Right forelimb (tissue), 1 donor: ENCODE measurements at places on chromosomes 2 and 18.
A peak's percentile ranks its signal among the peaks of the same experiment; 100 is the strongest.

- peak; percentile 30 for DNase-seq
Measured at GRCh38 chr2:217723981-217724380, 278.8 kb downstream of the TNS1 start.

DNA sequence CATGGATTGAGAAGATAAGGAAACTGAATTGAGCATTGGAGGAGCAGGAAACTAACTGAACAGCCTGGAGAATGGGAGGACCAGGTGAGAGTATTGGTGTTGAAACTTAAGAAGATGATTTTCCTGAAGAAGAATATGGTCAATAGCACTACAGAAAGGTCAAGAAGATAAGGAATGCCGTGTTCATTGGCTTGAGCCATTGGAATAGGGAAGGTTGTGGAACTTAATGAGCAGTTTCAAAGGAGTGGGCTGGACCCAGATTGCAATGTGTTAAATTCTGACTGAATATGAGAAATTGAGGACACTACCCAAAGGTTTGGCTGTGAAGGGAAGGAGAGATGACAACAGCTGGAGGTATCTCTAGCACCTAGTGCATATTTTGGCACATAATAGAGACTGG, 19.0 kb downstream of the KCMF1 start:
- DNase-seq: no peak

DNA sequence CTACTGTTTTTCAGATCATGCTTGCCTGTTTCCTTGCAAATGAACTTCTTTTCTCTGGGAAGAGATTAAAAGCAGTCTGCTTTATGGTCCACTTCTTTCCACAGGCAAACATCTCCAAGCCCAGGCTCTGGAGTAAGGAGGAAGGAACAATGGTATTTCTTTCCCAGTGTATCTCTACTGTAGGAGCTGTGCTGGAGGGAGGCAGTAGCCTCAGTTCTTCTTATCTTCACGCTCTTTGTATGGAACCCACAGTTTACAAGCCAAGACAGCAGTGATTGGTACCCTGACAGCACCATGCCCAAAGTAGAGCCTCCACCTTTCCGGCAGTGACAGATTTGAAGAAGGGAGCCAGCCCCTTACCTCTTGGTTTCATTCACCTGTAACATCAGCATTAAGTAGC, 35.2 kb downstream of the SPOPL start:
- DNase-seq: no peak

GRCh38 chr2:133720429-133720828, 152.2 kb upstream of the NCKAP5 start:
- no peak for DNase-seq

GRCh38 chr2:230924092-230924469, 961 bp downstream of the GPR55 start:
- DNase-seq: no peak

- DNase-seq: no peak
Measured at GRCh38 chr2:9867881-9868280, 24.6 kb downstream of the TAF1B start.

DNA sequence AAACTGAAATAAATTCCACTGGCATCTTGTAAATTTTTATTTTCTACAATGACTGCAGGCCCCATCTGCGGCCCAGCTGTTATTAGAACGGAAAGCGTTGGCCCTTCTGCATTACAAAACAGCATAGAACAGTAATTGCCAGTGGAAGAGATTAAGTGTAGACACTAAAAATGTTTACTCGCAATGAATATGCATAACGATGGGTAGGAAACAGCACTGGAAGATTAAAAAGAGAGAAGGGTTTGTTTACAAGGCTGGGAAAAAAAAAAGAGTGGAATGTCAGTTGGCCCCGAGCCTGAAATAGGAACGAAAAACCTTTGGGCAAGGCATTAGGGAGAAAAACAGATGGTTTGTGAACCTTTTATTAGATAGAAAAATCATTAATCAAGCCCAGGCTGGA, 275.9 kb upstream of the TCF4 start:
- DNase-seq: no peak

DNA sequence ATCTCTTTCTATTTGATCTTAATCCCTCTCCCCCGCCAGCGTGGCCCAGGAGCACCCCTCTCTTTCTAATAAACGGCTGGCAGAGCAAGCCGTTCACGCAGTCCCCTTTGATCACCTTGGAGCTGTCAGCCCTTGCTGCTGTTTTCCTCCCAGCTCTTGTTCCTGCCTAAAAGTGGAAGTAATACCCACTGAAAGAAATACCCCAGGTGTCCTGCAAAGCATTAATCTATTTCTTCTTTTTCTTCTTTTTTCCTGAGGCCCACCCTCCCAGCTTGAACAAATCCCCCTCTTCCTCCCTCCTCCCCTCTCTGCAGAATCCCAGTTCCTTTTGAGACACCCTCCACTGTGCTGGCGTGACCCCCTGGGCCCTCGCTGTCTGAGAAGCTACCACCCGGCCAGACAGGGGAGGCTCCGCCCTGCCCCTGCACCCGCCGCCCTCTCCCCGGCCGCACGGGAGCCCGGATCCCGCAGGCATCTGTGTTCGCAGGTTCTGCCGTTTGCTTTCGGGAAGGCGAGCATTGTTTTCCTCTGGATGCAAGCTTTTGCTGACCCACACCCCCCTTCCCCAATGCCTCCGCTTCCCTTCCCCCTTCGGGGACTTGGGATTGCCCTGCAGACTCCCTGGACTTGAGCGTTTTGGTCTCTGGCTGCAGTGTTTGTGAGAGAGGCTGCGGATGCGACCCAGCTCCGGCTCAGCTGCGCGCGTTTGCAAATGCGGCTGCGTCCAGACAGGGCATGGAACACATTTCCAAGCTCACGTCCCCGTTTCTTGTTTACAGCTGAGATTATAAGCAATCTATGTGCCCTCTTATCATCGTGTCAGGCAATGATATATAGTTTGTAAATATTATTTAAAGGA, 631.5 kb downstream of the NYAP2 start:
- peak; percentile 84 for DNase-seq

DNA sequence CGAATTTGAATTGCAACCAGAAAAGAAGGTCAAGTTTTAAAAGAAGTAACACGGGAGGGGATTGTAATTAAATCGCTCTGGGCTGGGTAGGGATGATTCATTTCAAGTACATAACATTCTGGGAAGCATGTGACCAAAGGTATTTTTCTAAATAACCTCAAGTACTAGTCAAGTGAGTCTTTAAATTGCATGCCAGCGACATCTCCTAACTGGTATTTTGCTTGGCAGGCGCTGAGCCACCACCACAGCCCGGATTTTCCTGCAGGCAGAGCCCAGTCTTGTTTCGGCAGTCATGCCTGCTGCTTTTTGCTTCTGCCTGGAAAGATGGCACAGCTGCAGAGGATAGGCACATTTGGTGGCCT, 33.7 kb upstream of the NPAS2 start:
- no peak for DNase-seq

- DNase-seq: no peak
Measured at GRCh38 chr18:27608742-27609141, 423.6 kb upstream of the CHST9 start.

DNA sequence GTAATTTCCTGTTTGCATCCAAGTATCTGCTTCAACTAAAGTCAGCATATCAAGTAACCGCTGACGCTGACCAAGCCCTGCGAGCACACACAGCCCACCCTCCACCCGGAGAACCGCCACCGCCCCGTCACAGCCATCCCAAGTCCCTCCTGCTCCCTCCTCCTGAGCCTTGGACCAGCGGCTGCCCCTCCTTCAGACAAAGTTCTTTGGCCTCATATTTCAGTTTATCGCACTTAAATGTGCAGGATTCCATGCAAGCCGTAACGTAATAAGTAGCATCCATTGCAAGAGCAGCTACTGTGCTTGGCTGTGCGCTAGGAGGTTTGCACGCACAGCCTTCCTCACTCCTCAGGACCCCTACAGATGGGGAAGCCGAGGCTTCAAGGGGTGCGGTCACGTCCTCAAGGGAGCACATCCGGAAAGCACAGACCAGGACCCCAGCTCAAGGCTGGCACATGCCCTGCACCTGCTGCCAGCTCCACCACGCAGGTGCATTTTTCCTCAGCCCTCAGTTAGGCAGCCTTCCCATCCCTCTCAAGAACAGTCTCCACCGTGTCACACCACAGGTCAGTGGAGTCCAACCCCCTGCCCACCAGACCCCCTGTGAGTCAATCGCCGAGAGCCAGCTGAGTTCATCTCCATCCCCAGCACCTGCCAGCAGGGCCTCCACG, 17.1 kb downstream of the PXDN start:
- peak; percentile 45 for DNase-seq

DNA sequence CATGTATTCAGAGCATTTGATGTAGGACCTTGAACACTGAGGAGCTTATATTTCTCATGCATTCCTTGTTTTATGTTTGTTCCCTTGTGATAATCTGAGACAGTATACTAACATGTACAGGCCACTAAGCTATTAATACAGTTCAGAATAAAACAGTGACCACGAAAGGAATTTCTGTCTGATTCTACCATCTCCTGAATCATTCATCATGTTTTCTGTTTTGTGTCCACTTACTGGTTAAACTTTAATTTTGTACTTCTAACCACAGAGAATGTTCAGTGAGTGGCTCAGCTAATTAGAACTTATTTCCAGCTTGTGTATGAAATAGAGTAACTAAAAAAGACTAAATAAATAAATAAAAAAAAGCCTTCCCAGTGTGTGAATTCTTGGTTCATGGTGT, 110.4 kb downstream of the LRP1B start:
- DNase-seq: no peak

DNA sequence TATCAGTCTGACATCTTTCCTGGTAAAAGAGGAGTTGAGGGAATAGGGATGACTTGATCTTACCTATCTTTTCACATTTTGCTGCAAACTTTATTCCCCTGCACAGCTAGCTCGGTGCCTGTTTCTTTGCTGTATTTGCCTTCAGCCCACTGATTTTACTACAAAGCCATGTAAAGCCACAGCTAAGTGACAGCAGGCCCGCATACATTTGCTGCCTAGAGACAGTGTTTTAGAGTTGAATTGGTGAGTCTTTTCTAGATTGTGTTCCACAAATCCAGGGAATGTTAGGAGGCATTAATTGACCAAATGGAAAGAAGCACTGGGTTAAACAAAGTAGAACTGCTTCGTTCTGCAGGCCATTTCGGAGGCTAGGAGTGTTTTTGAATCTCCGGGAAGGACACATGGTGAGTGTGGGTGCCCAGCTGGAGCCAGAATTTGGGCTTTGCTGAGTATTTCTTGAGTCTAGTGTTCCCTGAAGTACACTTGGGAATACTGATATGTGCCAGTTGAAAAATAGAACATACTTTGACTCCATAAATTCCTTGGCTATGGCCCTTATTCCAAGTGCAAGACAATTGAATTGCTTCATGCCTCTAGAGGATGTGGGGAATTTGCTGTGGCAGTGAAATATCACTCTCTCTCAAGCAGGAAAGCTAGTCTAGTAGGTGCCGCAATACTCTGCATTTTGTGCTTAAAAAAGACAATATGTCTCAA, 329.8 kb downstream of the PTPRM start:
- DNase-seq: no peak

DNA sequence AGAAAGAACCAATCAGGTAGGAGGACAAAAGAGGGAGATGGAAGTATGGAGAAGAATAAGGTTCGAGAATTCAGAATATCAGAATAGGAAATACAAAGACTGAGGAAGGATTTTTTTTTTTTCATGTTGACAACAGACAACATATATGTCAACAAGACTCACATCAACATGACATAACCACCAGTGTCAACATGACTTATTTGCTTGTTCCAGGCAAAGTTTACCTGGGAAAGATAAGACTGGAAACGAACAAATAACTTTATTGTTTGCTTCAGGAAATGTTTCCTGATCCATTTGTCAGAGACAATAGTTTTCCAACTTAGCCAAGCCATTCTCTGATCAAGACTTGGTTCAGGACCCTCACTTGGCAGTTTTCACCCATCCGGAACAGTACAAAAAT, 321.9 kb upstream of the NETO1 start:
- DNase-seq: no peak

GRCh38 chr2:222844323-222844722, 16.5 kb upstream of the ACSL3 start:
- no peak for DNase-seq

DNA sequence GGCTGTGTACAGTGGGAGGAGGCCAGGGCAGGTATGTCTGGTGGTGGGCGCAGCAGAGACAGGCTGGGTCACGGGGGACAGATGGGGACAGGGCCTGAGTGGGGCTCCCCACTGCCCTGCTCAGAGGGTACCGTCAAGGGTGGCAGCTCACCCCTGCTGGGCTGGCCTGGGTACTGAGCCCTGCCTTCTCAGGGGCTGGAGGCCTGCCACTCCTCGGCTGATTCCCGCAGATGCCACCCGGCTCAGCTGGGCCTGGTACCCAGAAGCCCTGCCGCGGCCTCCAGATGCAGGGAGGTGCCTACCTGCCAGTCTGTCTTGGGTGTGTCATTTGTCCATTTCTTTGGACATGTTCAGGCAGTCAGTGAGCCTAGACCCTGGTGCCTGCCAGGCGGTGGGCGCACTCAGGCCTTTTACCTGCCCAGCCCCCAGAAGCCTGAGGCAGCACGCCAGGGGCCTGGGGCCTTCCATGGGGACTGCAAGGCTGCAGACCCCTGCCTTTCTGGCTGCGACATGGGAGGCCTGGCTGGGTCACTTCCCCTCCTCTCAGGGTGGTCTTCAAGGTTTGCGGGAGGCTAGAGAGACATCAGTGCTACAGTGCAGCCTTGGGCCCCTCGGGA, 3.3 kb downstream of the SNORC start:
- DNase-seq: peak; percentile 42

DNA sequence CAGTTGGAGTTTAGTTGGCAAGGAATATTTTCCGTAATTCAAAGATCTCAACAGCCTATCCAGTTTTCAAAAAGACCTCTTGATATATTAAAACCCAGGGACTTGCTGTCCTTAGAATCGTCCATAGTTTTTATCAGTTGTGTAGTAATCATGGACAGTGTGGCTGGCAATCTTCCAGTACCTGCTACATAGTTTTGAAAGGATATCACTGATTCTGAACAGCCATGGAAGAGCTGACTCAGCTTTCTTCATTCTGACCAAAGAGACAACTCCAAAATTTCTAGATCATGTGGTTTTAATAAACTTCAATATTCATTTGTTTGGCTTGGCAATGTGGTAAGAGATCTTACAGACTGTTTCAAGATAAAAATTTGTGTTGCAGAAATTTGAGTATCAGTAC, 616.7 kb downstream of the TDRD15 start:
- DNase-seq: no peak

DNA sequence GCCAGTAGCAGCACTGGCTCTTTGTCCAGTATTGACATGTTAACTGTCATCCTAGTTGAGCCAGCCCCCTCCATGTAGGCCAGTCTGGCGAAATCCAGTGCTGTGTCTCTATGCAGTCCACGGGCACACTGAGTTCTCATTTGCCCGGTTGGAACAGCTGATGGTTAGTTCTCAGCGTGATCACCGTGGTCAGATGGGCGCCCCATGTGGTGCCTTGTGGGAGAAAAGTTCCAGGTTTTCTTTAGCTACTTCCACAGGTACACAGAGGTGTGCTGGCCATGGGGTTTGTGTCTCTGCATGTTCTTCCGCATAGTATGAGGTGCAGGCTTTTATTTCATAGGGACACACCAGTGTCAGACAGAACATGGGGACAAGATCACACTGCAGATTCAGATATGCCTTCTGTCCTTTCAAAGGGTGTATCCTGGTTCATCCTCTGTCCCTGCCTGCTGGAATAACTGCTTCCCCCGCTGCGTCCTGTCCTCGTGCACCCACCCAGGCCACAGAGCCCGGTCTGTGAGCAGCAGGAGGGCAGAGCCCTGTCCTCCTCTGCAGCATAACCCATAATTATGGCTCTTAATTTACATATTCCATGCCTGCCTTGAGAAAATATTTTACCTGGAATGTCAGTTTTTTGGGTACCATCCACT, 334.1 kb downstream of the GBX2 start:
- DNase-seq: no peak

GRCh38 chr18:6776188-6776587, 46.7 kb downstream of the ARHGAP28 start:
- DNase-seq: peak; percentile 75

- no peak for DNase-seq
Measured at GRCh38 chr2:223894968-223895367, 50.2 kb downstream of the WDFY1 start.

GRCh38 chr2:10072656-10073480, 7.3 kb downstream of the CYS1 start:
- DNase-seq: peak; percentile 88
